ENCODE measurements at places on chromosomes 5 and 9.

GRCh38 chr5:86757824-86758223 is 140.1 kb downstream of the COX7C start:
- no peak for DNase-seq

DNA sequence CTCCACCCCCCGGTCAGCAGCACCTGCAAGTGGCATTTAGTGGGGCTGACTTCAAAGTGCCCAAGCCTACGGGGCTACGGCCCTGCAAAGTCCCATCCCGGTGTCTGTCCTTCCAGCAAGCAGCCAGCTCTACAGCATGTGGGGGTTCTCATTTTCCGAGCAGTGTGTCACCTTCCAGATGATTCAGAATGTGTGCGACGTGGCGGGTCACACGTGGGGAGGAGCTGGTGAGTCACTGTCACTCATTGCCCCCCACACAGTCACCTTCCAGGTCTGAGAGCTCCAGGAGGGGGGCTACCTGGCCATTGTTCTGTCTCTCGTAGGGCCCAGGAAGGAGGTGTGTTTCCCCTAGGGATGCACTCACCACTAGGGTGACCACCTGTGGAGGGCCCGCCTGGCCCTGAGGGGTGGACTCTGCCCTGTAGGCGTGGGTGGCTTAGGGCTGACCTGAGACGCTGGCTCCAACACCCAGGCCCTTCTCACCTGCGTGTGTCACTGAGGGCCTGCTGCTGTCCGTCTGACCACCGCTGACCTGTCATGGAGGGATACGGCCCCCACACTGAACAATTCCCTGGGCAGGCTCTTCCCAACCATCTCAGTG is 70.2 kb downstream of the SEMA4D start:
- DNase-seq, result no peak

GRCh38 chr9:102225841-102226441 is 487.5 kb upstream of the GRIN3A start:
- no peak for DNase-seq

GRCh38 chr9:35515766-35516165 is 25.9 kb downstream of the RUSC2 start:
- no peak for DNase-seq

DNA sequence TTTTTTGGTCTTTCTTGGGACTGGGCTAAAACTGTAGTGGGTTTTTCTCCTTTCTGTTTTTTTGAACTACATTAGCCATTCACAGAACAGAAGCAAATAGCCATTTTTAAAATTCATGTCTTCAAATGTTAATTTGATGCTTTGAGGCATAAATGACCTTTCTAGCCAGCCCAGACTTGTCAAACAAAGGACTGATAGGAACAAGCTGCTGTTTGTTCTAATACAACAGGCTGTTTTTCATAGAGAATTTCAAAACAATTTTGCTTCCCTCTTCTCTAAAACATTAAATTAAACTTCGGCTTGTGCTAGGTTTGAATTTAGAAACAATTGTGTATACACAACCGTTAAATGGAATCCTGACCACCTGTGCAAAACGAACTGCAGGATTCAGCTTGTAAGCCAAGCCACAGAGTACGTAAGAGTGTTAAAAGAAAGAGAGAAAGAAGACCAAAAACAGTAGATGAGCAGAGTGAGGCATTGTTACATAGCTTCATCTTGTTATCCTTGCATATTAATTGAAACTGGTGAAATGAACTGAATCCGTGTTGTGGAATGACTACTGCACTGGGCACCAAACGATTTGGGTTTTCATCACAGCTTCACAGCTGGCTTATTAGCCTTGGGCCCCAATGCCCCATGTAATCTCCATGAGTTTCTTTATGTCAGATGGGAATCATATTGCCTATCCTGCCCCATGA is 100.0 kb downstream of the ZSWIM6 start:
- DNase-seq, result no peak

DNA sequence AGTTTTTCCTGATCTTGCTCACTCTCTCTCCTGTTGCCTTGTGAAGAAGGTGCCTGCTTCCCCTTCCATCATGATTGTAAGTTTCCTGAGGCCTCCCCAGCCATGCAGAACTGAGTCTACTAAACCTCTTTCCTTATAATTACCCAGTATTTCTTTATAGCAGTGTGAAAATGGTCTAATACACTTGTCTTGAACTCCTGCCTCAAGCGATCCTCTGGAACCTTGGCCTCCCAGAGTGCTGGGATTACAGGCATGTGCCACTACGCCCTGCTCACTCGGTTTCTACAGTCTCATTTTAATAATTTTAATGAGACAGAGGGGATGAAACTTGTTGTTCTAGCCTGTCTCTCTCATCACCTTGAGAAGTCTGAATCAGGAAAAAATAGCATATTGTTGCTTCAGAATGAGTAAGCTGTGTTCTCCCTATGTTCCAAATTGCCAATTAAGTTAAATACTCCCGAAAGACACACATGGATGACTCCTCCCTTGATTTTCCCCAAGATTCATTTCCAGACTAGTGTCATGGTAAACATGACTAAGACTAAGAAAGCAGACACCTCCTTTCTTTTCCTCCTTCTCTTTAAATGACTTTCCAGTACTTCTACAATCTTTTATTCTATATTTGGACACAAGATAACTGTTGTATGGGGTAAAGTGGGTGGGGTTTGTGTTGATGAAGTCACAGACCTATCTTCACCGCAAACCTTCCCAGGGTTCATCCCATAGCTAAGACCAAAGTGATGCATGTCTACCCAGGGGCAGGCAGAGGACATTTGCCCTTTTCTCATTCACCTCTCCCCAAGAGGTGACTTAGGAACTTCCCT is 7.8 kb upstream of the DNAJC18 start:
- no peak for DNase-seq

- DNase-seq, result no peak
Observed at GRCh38 chr5:67203701-67204074, 7.1 kb upstream of the CD180 start.

GRCh38 chr5:83101514-83101913 is 24.2 kb downstream of the XRCC4 start:
- no peak for DNase-seq

- no peak for DNase-seq
Observed at GRCh38 chr9:117464941-117465616, 50.2 kb upstream of the ASTN2 start.

GRCh38 chr5:64003966-64004365 is 41.7 kb upstream of the HTR1A start:
- DNase-seq, result no peak

GRCh38 chr5:138352722-138353559 is 456 bp downstream of the KDM3B start:
- no peak for DNase-seq

- no peak for DNase-seq
Observed at GRCh38 chr5:111227226-111227782, 3.1 kb downstream of the CAMK4 start.

DNA sequence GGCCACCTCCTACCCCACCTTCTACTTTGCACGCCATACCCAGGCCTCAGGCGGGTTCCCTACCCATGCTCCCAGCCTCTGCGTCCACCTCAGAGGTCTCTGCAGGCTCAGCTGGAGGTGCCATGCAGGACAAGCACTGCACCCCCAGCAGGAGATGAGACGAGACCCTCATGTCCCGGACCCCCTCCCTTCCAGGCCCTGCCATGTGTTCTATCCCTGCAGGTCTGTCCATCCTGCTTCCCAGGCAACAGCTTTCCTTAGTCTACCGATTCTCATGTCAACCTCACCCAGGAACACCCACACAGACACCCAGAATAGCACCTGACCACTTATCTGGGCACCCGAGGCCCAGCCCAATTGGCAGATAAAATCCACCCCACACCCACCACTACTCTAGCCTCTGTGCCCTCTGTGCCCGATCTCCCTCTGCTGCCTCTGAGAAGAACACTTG is 52.1 kb downstream of the SEMA4D start:
- no peak for DNase-seq

DNA sequence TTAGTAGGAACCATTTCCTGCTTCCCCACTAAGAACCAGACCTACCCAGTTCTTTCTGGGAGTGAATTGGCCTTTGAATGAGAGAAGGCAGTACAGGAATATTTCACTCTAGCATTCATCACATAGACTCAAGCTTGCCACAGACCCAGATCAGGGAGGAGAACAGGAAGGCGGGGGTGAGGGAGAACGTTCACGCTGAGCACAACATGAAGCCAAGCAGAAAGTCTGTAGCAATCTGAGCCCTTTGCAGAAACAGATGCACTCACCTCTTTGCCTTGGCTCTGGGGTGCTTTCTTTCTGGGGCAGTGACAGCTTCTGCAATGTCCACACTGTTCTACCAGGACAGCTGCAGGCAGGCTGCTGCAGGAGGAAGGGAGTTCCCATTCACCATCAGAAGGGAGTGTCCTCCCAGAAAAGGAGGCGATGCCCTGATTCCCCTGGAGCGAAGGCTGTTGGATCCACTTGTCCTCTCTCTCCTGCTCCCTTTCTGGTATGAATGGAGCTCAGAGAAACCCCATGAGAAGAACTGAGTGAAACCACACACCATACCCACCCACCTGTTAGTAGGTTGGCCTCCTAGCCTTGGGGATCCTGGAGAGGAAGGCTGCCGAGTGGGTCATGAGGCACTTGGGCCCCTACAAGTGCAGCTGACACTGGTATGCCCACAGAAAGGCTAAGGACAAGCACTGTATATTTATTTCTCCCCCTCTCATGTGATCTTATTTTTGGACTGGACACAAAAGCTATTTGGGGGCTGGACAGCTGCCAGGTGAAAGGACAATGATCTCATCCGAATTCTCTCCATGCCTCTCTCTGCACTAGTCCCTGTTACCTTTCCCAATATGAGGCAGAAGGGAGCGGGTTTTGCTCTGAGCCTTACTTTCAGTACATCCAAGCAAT is 11.7 kb upstream of the FGF1 start:
- no peak for DNase-seq

DNA sequence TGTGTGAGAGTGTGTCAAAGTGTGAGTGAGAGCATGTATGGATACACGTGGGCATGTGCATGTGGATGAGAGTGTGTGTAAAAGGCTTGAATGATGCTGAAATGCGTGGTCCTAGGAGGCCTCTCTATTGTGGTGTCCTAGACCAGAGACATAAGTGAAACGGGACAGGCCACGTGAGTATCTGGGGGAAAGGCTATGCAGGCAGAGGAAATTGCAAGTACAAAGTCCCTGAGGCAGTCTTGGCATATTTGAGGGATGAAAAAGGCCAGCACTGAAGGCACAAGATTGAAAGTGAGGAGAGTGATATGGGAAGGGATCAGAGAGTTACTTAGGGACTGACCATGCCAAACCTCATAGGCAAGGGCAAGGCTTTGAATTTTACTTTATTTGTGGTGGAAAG is 67.2 kb upstream of the CCDC152 start:
- DNase-seq, result no peak

DNA sequence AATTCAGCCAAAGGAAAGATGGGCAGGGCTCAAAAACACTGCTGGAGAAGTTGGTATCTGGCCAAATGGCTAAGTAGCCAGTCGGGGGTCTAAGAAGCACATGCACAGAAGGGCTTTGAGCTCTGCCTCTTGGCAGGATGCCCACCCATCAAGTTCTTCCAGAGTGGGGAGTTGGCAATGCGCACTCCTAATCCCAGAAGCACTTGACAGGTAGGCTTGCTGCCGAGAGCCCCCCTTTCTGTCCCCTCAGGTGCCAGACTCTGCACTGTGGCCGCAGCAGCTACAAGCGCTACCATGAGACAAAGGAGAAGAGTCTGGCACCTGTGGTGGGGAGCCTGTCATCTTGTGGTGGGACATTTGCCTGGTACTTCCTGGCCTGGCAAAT is 252.9 kb upstream of the SLC24A2 start:
- DNase-seq, result no peak

DNA sequence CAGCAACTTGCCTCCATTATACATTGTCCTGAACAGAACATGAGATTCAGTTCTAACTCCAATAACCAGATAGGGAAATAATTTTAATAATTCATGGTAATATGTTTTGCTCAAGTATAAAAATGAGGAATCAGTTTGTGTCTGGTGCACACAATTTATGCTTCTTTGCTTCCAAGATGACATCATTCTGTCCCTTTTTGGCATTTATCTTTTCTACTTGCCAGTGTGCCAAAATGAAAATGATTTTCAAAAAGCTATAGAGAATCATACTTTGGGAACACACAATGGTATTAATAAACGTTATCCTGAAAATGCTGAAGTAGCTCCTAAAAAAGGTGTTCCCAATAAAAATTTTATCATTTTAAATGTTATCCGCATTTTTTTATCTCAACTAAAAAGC is 519.0 kb downstream of the CAAP1 start:
- no peak for DNase-seq

GRCh38 chr9:126116351-126117157 is 210.1 kb upstream of the MVB12B start:
- DNase-seq, result no peak

GRCh38 chr9:117120061-117120460 is 294.8 kb downstream of the ASTN2 start:
- DNase-seq, result no peak

DNA sequence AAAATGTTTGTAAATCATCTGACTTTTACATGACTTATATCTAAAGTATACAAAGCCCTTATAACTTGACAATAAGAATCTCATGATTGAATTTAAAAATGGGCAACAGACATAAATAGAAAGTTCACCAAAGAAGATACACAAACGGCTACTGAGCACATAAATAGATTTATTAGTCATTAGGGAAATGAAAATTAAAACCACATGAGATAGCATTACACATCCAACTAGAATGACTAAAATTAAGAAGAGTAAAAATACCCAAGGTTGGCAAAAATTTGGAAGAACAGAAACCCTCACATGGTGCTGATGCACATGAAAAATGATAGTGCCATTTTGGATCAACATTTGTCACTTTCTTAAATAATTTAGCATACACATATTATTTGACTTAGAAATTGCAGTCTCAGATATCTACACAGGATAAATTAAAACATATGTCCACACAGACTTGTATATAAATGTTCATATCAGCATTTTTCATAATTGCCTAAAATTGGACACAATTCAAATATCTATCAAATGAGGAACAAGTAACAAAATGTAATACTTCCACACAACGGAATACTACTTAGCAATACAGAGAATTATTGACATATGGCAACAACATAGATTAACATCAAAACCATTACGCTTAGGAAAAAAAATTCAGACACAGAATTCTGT is 359.1 kb upstream of the DAB2 start:
- DNase-seq, result no peak

GRCh38 chr5:7827610-7828009 is 23.3 kb downstream of the CFAP90 start:
- no peak for DNase-seq

DNA sequence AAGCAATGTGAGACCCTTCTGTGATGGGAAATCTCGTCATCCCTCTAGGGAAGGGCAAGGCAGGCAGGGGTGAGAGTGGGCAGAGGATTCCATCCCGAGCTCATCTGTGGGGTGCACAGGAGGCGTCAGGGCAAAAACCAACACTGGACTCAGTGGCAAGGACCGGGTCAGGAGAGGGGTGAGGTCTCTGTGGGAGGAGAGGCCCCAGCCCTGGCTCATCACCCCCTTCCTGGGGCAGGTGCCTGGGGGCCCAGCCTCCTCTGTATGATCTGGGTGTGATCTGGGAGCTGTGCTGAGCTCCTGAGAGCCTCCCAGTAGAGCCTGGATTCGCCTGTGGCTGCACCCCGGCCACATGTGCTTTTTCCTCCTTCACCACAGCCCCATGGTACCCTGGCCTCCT is 597 bp downstream of the SPATA31E1 start:
- no peak for DNase-seq

Data from left renal cortex interstitium (tissue), 4 donors.